ENCODE measurements at places on chromosomes 7 and 10.
A peak's percentile ranks its signal among the peaks of the same experiment; 100 is the strongest.

- DNase-seq, result no peak
Observed at GRCh38 chr7:130297628-130298543, 4.9 kb downstream of the CPA4 start.

GRCh38 chr7:140350056-140350455 lies 48.3 kb downstream of the SLC37A3 start:
- no peak for DNase-seq

DNA sequence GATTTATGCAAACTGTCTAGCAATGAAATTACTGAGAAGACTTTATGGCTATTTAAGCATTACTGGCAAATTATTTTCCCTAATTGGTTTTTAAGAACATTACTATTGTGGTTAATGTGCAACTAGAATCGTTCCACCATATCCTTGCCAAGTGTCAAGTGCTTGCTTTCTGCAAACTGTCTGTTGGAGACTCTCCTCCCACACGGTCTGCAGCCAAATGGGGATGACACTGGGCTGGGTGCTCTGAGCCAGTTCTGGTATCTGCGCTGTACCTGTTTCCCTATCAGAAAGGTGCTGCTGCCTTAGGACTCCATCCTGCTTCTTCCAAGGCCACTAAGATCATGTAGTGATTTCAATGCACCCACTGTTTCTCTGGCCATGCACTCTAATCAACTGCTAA lies 110.4 kb downstream of the RAMP3 start:
- DNase-seq, result no peak

- no peak for DNase-seq
Observed at GRCh38 chr7:94393246-94394108, 1.2 kb upstream of the COL1A2 start.

GRCh38 chr7:137634356-137634755 lies 212.4 kb downstream of the DGKI start:
- no peak for DNase-seq

DNA sequence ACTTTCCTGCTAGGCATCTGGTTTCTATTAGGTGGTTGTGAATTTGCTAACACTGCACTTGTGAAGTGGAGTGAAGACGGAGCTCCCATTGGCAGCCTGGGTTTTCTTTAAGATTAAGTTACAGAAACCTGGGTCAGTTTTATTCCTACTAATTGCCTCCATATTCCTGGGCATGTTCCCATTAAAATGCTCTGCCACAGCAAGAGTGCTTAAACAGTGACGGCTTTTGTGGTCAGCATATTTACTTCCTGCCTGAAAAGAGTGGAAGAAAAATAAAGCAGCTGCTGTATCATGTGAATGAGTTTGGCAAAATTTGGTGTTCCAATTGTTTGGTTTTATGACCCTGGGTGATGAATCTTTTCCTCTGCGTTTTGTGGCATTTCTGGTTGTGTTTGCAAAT lies 96.9 kb upstream of the PLXDC2 start:
- no peak for DNase-seq

DNA sequence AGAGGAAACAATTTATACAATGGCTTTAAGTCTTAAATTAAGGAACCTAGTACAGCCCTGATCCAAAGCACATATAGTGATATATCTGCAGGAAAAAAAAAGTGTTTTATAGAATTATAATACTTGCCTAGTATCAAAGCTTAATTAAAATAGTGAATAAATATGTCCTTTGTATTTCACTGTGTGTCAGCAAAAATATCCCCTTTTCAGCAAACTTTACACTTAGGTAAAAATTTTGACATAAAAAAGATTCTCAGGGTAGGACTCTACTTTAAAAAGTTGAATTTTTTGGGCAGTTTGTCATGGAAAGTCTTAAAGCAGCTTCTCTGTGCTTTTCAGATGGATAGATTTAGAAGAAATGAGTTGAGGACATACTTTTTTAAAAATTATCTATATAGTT lies 12.7 kb upstream of the NEBL start:
- no peak for DNase-seq

DNA sequence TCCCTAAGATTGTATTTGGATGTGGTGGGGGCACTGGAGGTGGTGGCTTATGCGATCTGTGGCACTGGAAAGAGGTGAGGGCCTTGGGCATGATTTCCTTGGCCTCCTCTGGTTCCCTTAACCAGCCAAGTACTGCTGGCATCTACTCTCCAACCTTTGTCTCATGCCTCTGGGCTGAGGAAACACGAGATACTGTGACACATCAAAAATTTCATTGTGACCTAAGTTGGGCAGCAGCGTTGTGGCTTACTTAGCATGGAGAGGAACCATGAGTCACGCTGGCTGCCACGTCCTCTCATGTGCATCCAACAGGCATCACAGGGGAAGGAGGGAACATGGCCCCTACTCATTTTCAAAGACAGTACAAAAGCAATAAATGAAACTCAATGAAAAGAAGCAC lies 29.7 kb upstream of the GSDME start:
- peak; percentile 95 for DNase-seq

DNA sequence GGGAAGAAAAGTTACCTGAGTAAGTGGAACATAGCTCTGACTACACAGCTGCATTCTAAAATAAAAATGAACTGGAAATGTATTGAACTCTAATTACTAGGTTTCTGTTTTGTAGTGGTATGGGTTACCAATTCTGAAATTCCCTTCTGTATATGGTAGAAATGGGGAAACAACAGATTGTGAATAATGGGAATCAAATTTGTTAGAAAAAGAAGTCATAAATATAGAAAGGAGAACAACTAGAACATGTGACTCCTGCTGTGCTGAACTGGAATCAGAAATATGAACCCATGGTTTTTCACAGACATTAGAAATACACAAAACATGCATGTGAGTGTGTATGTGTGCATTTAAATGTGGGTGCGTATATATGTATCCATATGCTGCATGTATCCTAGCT lies 27.0 kb downstream of the MCMBP start:
- DNase-seq, result no peak

DNA sequence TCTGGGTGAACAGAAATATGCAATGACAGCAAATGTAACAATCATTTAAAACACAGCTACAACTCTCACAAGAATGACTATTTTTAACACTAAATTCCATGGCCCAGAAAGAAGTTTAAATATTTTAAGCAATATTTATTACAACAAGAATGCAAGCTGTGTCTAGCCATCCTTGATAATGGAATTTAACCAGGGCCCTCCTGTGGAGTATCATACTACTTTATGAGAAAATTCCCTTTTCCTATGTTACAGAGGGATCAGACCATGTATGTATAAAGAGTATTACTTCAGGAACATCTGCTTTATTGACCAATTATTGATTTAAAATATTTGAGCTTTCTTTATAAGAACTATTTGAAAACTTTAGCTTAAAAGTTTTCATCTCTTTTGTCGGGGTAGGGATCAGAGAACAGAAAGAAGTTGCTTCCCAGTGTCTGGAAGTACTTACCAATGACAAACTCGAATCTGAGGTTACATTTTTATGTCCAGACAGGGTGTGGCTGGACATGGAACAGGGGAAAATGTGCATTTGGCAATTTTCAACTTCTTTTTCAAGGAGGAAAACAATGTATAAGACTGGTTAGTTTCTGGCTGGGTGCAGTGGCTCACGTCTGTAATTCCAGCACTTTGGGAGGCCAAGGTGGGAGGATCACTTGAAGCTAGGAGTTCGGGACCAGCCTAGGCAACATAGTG lies 48.3 kb upstream of the NRBF2 start:
- DNase-seq, result no peak

- peak; percentile 7 for DNase-seq
Observed at GRCh38 chr7:51141451-51142003, 175.1 kb downstream of the COBL start.

DNA sequence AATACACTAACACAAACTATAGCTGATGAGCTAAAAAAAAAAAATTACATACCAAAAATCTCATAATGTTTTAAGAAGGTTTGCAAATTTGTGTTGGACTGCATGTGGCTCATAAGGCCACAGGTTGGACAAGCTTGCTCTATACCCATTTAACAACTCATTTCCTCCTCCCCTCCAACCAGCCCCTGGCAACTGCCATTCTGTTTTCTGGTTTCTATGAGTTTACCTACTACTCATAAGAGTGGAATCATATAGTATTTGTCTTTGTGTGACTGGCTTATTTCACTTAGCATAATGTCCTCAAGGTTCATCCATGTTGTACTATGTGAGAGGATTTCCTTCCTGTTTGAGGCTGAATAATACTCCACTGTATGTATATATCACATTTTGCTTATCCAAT lies 100.4 kb upstream of the ARHGAP21 start:
- peak; percentile 62 for DNase-seq

DNA sequence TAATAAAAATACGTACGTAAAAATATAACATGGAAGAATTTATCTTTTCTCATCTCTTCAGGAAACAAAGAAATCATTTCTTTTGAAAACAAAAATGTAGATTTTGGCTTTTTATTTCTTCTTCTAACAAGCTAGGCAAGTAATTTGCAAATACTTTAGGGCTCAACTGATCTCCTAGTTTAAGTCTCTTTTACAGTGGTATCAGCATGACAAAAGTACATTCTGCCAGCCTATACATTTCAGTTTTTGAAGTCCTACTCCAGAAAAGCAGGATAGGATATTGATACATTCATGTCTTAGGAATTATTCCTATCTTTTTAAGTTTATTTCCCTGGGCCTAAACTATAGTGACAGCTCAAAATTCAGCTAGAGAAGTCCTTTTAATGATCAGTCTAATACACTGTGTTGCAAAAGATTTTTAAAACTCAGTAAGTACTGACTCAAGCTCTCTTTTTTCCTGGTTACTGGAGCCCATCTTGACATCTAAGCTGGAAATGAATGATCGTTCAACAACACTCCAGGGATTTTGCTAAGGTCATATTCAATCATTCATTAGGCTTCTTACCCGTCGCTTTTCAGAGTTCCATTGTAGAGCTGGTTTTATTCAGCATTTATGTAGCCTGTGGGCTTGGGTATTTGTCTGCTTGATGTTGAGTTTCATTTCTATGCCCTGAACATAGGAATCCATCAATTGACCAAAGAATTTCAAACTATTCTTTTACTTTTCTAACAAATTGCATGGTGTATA lies 12.2 kb upstream of the FAM53B start:
- DNase-seq, result no peak

GRCh38 chr10:73768881-73769280 lies 13.0 kb upstream of the CHCHD1 start:
- no peak for DNase-seq

DNA sequence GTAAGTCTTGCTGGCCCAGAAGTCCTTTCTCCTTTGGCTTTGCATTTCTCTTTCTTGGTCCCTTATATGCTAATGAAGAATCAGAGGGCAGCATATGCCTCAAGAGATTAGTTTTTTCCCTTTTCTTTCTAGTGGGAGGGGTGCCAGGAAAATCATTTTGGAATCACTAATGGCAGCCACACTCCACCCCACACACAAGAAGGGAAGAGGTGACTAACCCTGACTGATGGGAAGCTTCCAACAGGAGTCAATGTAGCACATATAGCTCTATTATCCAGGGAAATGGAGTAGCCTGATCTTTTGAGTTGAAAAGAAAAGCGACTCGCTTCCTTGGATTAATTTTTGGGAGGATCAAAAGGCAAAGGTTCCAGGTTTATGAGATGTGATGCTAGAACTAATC lies 225.3 kb downstream of the KIF20B start:
- DNase-seq, result no peak

DNA sequence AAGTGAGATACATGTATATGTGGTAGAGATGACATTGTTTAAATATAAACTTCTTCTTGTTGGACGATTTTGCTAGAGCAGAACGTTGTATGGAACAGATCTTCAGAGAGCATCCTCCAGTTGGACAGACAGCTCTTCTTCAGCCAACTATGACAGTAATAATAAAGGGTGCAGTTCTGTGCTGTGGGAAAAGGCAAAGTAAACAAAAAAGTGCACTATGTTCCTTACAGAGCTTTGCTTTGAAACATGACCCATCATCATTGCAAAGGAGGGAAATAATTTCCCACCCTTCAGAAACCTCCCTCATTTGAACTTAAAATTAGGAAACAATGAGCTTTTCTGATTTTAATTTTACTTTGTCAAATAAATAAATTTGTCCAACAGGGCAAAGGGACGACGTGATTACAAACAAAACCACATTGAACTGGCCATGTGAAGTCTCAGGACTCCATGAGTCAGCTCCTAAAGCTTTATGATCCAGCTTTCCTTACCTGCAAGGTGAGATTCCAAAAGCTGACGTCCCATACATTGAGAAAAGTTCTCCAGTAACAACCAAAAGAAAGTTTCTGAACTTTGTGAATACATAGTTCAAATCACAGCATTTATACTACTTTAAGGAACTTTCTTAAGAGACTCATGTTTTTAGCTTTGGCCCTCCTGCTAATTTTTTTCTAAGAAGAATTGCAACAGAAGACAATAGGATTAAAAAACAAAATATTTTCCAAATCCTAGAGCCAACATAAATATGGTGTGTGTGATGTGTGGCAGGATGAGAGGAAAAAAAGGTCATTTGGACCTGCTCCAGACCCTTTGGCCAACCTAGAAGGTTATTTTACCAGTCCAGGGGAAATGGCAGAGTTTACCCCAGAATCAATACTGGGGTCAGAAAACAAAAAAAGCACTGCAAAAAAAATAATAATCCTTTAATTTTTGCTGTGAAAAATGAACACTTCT lies 565.4 kb upstream of the NRP1 start:
- DNase-seq, result no peak

GRCh38 chr7:73557397-73558257 lies at the start of gene BCL7B:
BCL7B (minus strand) TSS chr7:73557690; CDS start chr7:73557578, 112 bp downstream.
- DNase-seq, result peak; percentile 78

- DNase-seq, result no peak
Observed at GRCh38 chr10:66365686-66366085, 560.1 kb upstream of the LRRTM3 start.

DNA sequence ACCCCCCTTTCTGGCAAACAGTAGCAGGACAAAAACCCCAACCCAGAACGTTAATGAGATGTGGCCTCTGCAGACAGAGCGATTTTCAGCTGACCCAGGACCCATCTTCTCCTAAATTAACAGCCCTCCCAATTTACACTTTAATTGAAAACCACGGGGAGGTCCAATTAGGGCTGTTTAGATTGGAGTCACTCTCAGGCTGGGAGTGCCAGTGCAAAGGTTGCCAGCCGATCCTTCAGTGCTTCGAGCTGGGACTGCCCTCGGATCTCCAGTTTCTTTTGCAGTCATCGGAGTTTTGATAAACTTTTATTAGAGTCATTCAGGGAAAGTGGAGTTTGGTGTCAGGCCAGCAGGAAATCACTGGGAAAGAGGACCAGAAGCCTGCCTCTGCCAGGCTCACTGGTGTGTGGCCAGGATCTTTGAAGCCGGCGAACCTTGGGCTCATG lies 108.0 kb downstream of the DOCK1 start:
- DNase-seq, result no peak

DNA sequence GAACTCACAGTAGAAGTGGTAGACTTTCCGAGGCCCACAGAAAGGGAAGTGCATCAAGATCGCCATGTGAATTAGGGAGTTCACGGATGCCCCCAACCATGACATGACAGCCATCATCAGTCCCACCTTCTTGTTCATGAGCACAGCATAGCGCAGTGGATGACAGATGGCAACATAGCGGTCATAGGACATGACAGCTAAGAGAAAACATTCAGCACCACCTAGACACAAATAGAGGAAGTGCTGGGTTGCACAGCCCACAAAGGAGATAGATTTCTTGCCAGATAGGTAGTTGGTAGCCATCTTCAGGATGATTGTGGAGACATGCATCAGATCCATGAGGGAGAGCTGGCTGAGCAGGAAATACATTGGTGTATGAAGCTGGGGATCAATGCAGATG lies 342 bp downstream of the OR2AE1 start:
- no peak for DNase-seq

- no peak for DNase-seq
Observed at GRCh38 chr10:85492684-85493083, 873.9 kb downstream of the GRID1 start.

- DNase-seq, result no peak
Observed at GRCh38 chr7:115831371-115831770, 199.2 kb downstream of the TFEC start.
